ENCODE measurements at places on chromosomes 4 and X.

DNA sequence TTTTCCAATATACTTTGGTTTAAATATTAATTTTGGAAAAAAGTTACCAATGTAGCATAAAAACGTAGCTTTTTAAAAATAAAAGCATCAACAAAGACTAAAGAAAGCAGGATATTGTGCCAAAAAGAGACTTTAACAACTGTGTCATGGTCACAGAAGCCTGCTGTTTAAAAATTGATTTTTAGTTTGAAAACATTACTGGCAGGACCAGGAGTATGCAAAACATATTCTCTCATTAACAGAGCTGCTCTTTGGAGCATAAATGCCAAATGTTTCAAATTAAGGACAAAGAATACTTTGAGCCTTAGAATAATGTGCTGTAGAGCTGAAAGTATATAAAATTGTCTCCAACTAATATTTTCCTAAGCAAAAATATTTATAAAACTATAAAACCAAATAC is 279.0 kb downstream of the ARAP2 start:
- DNase-seq = no peak

- DNase-seq = no peak
Observed at GRCh38 chr4:68216501-68216900, 29.0 kb downstream of the TMPRSS11B start.

DNA sequence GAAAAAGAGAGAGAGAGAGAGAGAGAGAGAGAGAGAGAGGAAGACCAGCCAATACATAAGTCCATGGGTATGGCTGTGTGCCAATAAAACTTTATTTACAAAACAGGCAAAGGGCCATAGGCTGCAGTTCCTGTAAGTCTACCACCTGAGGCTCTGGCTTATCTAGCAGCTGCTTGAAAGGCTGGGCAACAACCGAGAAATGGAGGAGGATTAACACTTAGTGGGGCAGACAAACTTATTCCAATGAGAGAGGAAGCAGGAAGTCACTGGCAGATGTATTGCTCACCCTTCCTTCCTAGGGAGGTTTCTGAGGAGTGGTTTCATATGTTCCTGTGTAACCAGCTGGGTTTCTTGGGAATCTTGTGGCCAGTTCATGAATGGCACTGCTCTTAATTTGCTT is 4.7 kb upstream of the GPR143 start:
- peak; percentile 52 for DNase-seq

DNA sequence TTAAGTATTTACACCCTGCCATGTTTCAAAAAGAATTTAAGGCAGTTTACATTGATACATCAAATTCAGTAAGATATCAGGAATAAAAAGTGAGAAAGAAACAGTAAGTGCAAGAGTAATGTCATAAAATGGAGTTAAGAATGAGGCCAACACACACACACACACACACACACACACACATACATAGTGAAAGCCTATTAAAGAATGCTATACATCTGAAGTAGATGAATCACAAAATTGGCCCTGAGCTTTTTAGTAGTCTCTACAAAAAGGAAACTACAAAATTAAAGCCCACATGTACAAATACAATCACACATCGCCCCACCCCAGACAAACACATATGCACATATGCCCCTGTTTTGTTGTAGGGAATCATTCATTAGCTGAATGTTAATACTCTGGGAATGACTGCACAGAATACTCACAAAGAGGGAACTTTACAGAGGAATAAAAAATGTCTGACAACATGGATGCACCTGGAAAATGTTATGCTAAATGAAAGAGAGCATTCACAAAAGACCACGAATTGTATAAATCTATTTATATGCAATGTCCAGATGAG is 428.8 kb downstream of the IL15 start:
- DNase-seq = no peak

DNA sequence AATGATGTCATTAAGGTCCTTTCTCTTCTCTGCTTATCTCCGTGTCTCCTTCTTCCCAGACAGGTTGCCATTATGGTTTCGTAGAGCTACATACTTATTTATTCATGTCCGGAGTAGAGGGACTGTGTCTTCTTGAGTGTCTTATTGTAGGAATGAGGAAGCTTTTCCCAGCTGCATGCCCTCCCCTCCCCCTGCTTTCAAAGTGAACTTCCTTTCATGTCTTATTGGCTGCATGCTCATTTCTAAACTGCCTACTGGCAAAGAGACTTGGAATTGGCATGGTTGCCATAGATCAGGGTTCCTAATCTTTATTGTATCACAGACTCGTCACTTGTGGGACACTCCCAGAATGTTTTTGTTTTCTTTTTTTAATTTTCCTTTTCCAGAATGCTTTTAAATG is 15.4 kb downstream of the VAMP7 start:
- no peak for DNase-seq

DNA sequence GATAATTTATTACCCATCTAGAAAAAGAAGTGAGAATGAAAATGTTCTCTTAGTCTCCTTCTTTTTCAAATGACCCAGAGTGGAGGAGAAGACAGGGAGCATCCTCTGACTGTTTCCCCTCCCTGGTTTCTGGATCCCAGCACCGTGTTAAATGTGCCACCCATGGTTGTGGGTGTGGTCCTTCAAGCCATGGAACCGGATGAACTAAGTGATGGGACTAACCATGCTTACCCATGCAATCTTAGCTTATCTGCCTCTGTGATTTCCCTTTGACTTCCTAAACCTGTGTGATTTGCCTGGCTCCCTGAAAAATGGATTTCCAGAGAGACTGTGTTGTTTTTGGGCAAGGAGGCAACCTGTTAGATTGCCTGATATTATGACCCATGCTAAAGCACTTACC is 437.1 kb downstream of the MAGEB5 start:
- DNase-seq = no peak

- DNase-seq = no peak
Observed at GRCh38 chrX:48913605-48914366, 2.3 kb upstream of the SLC35A2 start.

DNA sequence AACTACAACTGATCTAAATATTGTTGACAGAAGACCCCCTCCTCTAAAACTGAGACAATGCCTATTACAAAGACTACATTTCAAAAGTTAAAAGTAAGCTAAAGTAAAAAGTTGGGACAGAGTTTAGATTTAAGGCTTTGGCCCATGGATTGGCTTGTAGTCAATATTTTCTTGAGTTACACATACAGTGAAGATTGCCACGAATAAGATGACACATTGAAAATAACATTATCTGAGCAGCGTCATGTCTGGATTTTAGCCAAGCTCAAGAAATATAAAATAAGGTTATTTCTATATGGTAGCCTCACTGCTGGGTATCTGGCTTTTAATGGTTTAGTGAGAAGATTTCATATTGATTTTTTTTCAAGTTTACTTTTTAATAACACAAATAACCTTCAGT is 266.2 kb upstream of the LDB2 start:
- no peak for DNase-seq

DNA sequence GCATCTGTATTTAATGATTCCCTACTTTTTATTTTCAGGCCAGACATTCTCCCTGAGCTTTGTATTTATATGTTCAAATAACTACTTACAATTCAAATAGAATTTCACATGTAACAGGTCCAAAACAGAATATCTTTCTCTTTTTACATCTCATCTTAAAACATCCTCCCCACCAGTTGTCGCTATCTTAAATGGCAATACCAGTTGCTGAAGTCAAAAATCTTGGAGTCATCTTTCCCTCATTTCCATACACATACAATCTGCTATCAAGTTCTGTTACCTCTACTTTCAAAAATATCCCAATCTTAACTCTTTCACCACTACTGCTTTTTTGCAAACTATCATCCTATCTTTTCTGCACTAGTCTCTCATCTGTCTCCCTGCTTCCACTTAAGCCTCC is 330.5 kb downstream of the STPG2 start:
- no peak for DNase-seq

DNA sequence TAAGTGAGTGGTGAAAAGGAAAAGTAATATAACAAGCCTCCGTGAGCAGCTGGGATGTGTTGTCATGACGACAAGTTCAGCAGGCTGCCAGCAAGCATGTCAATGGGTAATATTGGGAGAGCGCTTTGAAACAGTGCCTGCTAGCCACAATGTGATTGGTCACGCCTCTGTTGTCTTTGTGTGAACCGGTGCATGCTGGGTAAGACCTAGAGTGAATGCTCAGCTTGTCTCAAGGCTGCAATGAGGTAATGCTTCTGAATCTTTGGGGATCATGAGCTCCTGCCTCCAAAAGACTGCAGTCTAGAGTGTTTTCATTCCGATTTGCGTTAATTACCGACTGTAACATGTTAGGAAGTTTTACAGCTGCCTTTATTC is 54.9 kb downstream of the STOX2 start:
- DNase-seq = no peak

DNA sequence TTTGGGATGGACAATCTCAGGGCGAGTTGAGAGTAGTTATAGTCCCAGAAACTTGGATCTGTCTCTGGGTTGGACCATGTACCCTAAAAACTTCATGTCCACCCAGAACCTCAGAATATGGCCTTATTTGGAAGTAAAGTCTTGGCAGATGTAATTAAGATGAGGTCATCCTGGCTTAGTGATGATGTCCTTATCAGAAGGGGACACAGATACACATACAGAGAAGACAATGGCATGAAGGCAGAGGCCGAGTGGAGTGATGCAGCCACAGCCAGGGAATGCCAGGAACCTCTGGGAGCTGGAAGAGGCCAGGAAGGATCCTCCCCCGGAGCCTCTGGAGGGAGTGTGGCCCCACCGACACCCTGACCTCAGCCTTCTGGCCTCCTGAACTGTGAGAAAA is 61.2 kb upstream of the STX18 start:
- no peak for DNase-seq

GRCh38 chr4:188624370-188624769 is 485.1 kb downstream of the TRIML1 start:
- DNase-seq = no peak

DNA sequence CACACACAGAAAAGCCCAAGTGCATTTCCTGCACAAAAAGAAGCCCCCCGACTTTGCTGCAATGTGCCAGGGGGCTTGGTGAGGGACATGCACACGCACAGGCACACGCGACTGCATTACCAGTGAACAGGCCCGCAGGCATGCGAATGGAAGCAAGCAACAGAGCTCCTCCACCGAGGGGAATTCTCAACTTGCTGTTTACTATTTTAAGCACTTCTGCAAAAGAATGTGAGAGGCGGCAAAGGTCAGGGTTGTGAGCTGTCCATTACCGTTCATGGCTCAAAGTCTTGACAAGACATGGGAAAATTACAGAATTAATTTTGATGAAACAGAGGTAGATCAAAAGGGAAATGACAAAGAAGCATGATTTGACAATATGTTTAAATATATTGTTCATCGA is 342.5 kb upstream of the NOCT start:
- DNase-seq = no peak

DNA sequence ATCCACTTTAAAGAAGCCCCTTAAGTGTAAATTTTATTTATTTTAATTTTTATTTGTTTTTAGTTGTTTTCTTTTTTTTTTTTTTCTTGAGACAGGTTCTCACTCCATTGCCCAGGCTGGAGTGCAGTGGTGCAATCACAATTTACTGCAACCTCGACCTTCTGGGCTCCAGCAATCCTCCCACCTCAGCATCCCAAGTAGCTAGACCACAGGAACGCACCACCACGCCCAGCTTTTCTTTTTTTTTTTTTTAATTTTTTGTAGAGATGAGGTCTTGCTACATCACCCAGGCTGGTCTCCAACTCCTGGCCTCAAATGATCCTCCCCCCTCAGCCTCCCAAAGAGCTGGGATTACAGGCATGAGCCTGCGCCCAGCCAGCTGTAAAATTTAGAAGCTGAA is 6.0 kb downstream of the SAT1 start:
- DNase-seq = no peak

Measured in Karpas-422 (cell line).